ENCODE measurements at places on chromosomes 5 and 9.

DNA sequence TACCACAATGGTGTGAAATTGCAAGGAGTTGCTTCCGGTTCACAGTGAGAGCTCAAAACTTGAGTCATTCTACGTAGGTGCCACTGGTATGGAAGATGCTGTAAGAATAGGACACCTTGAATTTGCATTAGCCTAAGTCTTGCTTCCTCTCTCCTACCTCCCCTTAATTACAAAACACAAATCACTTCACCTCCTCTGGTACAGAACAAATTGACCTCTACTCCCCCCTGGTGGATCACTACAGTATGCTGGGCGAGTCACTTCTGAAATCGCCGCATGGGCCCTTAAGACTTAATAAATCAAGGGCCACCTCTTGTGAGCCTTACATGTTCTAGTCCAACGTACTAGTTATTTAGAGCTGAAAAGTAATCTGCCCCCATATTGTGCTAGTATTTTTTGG lies 145.3 kb upstream of the SMARCA2 start:
- DNase-seq, result peak; percentile 45

- DNase-seq, result no peak
Measured at GRCh38 chr9:121876255-121876654, 216.9 kb downstream of the TTLL11 start.

DNA sequence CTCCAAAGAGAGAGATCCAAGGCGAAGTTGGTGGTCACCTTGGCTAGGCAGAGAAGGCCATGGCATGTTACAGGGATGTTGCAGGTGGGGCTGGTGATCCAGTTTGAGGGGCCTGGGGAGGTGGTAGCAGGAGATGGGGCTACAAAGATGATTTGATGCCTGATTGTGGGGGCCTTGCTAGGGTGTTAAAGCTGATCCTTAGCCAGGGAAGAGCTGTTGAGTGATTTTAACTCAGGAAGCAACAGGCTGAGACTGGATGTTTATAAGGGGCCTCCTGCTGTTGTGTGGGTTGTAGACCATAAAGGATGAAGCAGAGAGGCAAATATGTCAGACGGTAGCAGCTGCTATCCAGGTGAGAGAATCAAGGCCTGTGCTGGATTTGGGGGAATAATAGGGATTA lies 19.0 kb upstream of the SMAD5 start:
- no peak for DNase-seq

DNA sequence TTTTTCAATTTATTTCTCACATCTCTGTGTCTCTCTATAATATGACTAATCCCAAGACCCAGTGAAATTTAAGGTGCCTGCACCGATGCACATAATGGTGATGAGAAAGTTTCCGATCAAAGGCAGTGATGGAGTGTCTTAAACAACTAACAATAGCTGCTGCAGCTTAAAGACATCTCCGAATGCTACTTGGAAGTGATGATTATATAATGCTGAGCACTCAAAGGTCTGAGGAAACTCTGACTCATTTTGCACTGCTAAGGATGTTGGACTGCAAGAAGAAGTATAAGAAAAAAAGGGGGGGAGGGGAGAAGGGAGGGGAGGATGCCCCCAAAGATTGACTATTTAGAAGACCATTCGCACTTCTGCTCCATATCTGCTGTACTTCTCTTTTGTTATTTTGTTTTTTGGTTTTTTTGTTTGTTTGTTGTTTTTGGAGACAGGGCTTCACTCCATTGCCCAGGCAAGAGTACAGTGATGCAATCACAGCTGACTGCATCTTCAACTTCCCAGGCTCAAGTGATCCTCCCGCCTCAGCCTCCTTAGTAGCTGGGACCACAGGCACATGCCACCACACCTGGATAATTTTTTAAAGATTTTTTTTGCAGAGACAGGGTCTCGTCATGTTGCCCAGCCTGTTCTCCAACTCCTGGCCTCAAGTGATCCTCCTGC lies 192.2 kb downstream of the HSD17B3 start:
- peak; percentile 2 for DNase-seq

DNA sequence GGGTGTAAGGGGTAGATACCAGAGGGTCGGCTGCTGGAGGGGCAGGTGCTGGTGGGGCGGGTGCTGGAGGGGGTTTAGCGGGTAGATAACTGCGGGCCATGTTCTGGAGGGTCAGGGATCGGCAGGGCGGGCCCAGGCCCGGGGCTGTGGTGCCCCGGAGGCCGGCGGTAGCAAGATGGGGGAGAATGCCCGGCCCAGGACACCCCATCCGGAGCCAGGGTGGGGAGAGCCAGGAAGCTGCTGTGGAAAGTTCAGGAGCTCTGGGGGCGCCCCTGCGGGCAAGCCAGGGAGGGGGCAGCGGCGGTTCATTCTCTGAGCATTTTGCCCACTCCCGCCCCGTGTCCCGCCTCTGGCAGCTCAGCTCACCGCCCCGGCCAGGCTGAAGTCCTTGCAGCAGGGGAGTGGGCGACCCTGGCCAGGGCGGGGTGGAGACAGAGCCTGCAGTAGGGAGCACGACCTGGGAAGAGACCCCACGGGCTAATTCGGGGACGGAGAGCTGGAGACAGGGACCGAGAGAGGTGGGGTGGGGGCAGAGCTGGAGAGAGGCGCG lies 538 bp downstream of the PRRT1B start:
- no peak for DNase-seq

- DNase-seq, result no peak
Measured at GRCh38 chr5:78003919-78004318, 227.8 kb upstream of the TBCA start.

DNA sequence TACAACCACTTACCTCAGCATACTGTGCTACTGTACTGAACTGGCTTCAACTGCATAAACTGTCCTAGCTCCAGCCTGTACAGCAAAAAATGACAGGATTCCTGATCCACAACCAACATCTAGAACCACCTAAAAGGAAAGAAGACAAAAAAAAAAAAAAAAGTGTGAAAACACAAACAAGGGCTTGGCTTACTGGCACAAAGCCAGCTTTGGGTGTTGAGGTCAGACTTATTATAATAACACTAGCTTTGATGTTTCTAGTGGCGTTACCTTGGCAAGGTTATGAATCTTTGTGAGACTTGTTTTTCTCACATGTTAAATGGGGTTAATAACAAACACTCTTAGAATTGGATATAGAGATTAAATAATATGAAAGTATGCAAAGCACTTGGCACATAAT lies 148.5 kb upstream of the PUM3 start:
- DNase-seq, result no peak

DNA sequence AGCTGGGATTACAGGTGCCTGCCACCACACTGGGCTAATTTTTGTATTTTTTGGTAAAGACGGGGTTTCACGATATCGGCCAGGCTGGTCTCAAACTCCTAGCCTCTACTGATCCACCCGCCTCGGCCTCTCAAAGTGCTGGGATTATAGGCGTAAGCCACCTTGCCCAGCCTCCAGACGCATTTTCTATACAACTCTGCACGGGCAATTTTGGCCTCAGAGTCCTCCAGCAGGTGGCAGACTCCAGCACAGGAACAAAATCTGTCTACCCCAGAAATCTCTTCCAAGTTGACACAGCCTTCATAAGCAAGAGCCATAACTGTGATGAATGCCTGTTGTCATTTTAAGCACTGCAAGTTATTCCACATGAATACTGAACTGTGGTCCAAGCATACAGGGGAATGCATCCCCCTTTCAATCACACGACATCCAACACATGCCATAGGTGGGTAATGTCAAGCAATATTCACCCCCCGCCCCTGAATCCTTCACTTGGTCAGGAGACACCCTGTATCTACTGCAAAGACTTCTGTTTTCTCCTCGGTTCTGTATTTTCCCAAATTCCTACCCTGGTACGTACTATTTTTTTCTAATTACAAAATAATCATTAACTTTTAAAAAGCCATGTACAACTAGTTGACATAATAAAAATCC lies 50.8 kb downstream of the ALDH7A1 start:
- DNase-seq, result peak; percentile 23

- DNase-seq, result peak; percentile 44
Measured at GRCh38 chr5:110414360-110414759, 312.1 kb downstream of the TMEM232 start.

DNA sequence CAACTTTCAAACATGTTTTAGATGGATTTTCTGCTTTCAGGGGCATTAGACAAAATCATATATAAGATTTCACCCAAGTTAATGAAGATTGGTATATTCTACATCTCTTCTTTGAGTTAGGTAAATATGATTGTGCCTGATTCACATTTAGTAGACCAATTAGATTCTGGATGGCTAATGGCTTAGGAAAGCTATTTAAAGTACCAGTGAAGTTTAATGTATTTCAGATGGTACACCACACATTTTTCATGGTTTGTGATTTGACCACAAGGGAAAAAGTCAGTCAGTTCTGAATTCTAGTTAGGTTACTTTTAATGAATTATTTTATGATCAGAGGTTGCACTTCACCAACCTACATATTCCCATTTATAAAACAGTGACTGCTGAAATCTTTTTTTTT lies 409.7 kb downstream of the ADGRV1 start:
- DNase-seq, result no peak

GRCh38 chr5:43609752-43610151 lies 6.8 kb downstream of the NNT start:
- peak; percentile 33 for DNase-seq

GRCh38 chr5:80565330-80565729 lies 4.8 kb downstream of the ANKRD34B start:
- no peak for DNase-seq
